Globus pallidus (tissue), 1 donor: ENCODE measurements at places on chromosomes 4 and X.

GRCh38 chr4:83238393-83239248 is 46.0 kb downstream of the COQ2 start:
- DNase-seq, result no peak

- no peak for DNase-seq
These were observed 56.4 kb upstream of the GPR78 start for GRCh38 chr4:8523766-8524165.

DNA sequence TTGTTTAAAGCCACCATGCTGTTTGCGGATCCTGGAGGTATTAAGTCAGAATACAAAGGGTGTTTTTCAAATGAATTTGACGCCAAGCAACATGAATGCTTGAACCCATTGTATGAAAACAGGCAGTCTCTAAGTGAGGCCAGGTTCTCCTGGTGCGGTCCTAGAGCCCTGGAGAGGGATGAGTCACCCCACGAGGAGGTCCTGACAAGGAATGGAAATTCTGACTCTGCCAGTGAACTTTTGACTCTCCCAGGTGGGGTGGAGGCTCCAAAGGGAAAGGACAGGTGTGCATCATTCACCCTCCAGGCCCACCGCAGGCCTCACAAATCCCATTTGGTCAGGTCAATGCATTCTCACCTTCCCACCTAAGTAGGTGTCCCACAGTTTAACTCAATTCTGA is 1.5 kb downstream of the TRIM2 start:
- DNase-seq, result no peak

GRCh38 chrX:138711399-138712347 is at the start of gene FGF13:
Gene FGF13 (minus strand): TSS chrX:138711717. CDS start chrX:138711003, 714 bp downstream.
- peak; percentile 8 for DNase-seq

- peak; percentile 81 for DNase-seq
These were observed 15.0 kb downstream of the SCARB2 start for GRCh38 chr4:76198411-76199237.

DNA sequence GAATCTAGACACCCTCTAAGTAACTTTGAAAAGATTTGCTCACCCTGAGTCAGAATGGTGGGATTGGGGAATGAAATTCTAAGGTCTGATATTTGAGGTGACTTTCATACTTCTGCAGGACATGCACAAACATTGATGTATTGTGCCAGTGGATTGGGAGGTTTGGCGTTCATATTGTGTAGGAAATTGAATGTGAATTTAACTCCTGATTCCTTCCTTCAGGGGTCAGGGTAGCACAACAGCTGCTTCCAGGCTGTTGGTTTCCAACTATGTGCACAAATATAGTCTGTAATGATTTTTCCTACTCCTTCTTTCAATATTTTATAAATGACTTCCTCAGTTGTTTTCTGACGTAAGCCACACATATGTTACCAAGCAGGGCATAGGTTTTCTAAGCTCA is 3.1 kb downstream of the IL1RAPL1 start:
- DNase-seq, result no peak

- DNase-seq, result no peak
These were observed 1.6 kb downstream of the KCTD8 start for GRCh38 chr4:44446801-44447562.

DNA sequence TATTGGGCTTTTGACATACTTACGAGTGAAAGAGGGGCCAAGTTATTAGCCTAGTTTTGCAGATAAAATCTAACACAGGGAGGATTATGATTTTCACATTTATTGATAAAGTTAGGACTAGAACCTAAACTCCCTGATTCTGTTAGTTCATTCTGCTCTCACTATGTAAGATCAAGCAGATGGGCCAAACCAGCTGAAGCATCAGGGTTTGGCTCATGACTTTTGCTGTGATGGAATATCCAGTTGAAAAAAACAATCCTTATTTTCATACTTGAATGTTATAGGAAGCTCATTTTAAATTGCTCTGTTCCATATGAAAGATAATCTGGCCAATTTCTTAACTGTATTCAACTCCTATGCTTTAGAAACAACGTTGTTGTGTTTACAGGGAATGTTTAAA is 21.2 kb downstream of the SPRY1 start:
- DNase-seq, result no peak

DNA sequence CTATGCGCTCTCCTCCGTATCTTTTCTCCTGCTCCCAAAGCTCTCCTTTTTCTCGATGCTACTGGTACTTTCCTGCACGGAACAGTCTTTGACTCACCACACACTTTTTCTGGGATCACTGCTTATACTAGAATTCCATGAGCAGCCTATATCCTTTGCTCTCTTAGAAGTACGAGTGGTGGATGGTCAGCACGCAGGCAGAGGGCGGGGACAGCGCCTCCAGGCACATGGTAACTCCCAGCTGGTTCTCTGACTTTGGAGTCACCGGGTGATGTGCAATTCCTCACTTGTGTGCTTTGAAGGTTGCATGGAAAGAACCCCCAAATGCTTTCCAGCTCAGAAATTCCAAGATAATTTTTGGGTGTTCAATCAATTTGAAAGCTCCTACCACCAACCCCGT is 56.0 kb downstream of the STX18 start:
- DNase-seq, result no peak

- DNase-seq, result no peak
These were observed 331.8 kb downstream of the DKK2 start for GRCh38 chr4:106704253-106704870.

GRCh38 chr4:166123546-166123945 is 250.5 kb downstream of the TLL1 start:
- no peak for DNase-seq

GRCh38 chrX:153648358-153649177 is 1.6 kb downstream of the DUSP9 start:
- no peak for DNase-seq

- DNase-seq, result no peak
These were observed 110.3 kb upstream of the MSX1 start for GRCh38 chr4:4749137-4749536.

- no peak for DNase-seq
These were observed 38.8 kb downstream of the MGARP start for GRCh38 chr4:139241086-139241783.

- no peak for DNase-seq
These were observed 50.4 kb upstream of the TRAM1L1 start for GRCh38 chr4:117135634-117136354.

DNA sequence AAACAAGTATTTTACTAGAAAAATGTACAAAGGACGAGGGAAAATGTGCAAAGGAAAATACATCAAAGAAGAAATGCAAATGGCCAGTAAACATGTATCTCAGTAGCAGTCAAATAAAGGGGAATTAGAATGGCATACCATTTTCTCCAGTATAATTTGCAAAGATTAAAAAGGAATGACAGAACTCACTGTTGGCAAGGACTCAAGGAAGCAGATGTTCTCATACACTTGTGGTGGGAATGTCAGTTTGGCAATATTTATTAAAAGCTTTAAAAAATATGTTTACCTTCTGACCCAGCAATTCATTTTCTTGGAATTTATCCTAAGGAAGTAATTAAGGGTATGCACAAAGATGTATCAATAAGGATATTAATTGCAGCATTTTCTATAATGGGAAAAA is 7.6 kb downstream of the CLCN5 start:
- no peak for DNase-seq

DNA sequence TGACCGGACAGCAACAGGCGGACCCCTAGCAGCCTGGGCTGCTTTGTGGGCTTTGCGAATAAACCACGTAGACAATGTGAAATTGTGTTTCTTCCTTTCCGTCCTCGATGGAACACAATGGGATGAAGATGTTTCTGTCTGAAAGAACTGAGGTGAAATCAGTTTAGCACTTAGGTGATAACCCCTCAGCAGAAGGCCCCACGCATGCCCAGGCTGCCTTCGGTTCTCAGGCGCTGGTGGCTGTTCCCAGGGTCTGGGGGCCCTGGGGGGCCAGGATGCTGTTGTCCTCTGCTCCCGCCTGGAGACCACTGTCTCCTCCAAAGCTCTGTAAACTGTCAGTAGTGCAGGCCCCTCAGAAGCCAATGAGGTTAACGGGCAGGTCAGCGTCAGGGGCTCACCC is 73.9 kb upstream of the HGFAC start:
- DNase-seq, result no peak

- DNase-seq, result no peak
These were observed 59.6 kb upstream of the CASK start for GRCh38 chrX:41982953-41983352.

DNA sequence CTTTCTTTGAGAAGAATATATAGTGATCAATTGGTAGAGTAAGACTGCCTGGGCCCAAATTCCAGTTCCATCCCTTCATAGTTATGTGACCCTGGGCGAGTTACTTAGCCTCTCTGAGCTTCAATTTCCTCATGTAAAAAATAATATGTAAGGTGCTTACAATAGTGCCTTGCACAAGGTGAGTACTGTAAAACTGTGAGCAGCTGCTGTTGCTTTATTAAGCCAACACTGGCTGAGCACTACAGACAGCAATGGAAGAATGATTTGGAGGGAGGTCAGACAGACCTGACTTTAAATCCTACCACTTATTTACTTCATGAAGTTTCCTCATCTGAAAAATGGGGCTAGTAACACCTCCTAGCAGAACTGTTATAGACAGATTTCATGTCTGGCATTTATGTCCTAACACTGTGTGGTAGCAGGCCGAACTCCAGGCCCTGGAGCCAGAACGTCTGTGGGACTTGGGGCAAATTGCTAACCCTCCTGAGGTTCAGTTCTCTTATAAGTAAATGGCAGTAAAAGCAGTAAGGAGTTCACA is 53.8 kb downstream of the RNF150 start:
- DNase-seq, result no peak

GRCh38 chr4:163317110-163317509 is 15.3 kb downstream of the NPY1R start:
- no peak for DNase-seq

DNA sequence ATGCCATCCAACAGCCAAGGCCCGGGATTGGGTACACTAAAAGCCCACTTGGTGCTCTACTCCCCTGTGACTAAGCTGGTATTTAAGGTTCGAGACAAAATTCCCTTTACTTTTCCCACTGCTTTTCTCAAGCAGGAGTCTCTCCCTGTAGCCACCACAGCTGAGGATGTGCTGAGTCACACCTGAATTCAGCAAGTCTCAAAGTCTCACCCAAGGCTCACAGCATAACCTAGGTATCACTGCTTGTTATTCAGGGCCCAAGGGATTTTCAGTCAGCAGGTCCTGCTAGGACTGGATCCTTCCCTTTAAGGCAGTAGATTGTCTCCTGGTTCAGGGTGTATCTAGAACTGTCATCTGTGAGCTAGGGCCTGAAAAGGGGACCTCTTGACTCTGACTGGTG is 39.2 kb downstream of the FMR1NB start:
- no peak for DNase-seq

DNA sequence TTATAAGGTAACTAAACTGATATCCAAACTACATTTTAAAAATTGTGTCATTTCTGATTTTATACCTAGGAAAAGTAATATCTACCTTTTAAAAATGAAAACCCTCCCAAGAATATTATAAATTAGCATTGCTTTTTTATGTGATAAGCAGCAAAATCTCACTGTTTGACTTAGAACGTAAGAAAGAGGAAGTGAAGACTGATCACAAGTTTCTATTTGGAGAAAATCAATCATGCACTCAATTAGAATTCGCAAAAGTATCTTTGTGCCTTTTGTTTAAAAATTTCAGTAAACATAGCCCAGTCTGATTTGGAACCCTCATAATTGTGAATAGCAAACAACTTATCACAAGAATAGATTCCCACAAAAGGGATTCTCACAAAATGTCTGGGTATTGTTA is 142.7 kb downstream of the TENM3 start:
- DNase-seq, result no peak

GRCh38 chr4:186265683-186266652 is at the start of gene F11:
Gene F11 (plus strand): TSS chr4:186266189. CDS start chr4:186267137, 948 bp downstream.
- DNase-seq, result no peak

DNA sequence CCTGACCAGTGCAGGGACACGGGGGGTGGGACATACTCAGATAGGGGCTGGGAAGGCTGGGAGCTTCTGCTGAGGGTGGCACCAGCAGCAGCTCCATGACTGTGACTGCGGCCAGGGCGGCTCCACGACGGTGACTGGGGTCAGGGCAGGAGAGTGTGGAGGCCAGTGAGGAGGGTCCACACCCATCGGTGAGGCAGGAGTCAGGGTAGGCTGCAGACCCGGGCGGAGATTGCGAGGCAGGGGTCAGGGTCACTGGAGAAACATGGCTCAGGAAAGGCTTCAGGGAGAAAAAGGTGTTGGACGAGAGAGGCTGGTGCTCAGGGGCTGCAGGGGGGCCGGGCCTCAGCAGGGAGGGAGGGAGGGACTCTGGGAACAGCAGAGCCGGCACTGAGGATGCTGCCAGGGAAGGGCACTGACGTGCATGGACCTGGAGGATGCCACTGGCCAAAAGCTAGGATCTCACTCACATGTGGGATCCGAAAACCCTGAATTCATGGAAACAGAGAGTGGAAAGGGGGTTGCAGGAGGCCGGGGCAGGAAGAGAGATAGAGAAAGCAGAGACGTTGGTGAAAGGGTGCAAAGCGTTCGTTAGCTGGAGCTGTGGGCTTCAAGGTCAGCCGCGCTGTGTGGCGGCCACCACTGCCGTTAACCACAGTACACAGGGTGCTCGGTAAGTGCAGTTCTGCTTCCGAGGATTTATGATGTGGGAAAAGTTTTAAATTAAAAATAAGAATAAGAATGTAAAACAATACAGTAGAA is 22.0 kb downstream of the ATP5ME start:
- DNase-seq, result no peak

GRCh38 chrX:132568291-132568690 is 79.5 kb upstream of the MBNL3 start:
- DNase-seq, result no peak

DNA sequence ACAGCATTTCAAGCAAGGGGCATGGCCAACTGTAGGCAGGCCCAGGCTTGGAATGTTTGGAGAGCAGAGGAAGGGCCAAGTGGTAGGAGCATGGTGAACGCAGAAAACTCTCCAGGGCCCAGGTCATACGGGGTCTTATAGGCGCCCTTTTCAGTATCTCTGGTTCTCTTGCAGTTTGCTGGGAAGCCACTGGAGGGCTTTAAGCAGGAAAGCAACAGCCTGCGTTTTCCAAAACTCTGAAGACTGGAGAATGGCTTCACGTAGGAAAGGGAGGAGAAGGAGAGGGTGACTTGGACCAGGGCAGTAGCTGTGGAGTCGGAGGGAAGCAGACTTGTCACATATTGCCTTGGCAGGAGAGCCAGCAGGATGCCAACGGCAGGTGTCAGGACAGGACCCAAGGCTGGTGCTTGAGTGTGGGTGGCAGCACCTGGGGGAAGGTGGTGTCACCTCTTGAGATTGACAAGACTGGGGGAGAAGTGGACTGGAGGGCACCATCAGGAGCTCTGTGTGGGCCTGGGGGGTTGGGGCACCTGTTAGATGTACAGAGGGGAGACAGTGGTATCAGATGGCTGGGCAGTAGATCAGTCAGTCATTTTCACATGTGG is 21.9 kb downstream of the TKTL1 start:
- DNase-seq, result no peak

DNA sequence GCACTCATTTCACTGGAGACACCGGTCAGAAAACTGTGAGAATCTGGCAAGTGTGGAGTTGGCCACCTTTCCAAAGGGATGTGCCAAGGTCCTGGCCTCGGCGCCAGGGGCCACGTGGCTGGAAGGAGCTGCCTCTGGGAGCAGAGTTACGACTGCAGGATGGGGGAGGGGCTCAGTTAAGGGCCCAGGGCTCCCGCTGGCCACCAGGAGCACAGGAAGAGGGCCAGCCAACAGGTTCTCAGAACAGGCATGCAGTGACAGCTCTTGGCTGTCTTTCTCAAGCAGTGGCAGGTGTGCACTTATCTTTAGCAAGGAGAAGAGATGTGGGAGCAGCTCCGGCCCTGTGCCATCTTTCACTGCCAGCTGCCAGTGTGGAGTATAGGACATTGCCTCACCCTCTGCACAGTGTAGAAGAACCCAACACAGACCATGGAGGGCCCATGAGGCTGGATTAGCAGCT is 115.9 kb upstream of the RBPJ start:
- peak; percentile 39 for DNase-seq
